HS-5 (cell line): ENCODE measurements at places on chromosomes 1 and 21.

DNA sequence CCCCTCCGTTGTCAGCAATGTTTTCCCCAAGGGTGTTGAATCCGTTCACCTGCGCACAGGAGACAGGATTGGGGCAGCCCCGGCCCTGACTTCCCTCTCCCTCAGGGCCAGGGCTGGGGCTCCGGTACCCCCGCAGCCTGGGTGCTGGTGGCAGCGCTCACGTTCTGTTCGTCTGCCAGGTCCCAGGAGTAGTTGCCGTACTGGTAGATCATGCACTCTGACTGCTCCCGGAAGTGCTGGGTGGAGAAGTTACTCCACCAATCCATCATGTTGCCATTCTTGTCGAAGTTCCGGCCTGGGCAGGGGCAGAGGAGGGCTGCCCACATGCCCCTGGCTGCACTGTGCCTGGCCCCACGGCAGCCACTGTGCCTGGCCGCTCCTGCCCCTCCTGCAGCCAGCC, 6.1 kb downstream of the PRXL2B start:
- no peak for DNase-seq

DNA sequence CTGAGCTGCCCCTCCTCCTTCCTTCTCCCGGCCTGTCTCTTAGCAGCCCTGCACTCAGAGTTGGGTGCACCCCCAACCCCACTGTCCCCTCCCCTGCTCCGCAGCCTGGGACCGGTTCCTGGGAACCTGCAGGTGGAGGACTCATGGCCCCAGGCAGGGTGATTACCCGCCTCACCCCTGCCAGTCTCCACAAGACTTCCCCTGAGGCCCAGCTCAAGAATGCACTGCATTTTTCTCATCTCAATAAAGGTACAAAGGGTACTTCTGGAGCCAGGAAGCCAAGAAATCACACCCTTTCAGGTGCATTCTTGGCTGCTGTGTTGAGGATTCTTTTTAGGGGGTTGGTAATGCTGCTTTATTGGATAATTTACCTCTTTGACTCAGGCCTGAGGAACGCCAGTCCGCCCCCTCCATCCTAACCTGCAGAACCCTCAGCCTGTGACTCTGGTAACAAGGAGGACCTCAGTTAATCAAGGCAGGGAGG, 126.3 kb upstream of the TMPRSS2 start:
- DNase-seq, result no peak

DNA sequence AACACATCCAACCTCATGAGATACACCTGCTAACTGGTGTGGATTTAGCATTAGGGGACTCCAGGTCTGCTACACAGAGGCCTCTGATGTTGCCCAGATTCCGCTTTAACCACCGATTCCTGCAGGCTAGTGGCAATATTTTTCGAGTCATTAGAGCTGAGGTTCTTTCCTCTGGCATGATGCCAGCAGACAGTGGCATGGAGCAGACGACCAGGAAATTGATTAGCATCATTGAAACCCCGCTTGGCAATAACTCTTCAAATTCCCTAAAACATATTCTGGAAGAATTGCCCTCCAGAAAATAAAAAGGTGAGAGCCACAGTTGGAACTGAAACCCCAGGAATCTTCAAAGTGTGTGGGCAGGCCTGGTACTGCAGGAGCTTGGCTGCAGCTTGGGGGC, 28.4 kb upstream of the ETV3 start:
- no peak for DNase-seq

DNA sequence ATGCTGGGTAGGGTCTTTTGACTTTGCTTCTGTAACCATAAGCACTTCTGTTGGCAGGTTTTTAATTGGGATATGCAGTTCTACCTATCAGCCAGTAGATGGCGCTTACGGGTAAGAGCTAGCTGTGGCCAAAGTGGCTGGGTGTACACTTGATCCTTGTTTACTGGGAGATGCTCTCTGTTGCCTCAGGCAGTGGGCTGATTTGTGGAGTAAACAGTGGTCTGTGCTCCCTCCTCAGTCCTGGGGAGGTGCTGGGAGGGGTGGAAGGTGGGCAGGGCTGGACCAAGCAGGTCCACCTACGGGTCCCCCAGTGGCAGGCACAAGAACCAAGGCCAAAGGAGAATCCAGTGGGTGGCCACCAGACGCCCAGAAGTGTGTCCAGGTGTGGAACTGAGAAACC, 43.4 kb downstream of the RALGPS2 start:
- no peak for DNase-seq

GRCh38 chr1:87212431-87213134, 116.1 kb upstream of the LMO4 start:
- DNase-seq, result no peak

GRCh38 chr1:1082239-1082775, 8.2 kb upstream of the RNF223 start:
- DNase-seq, result no peak

GRCh38 chr1:170375082-170375723, 156.8 kb upstream of the GORAB start:
- DNase-seq, result no peak
